Placental epithelial cell (primary cell): ENCODE measurements at places on chromosomes 1 and 21. TPM values are rescaled to one million over a fixed set of nuclear protein-coding genes. Genes with fewer than 3 reads are reported as not detected.

Gene ADPRS
- total RNA-seq = 13.0 and 24.6 TPM in 2 replicates

Gene EXO5
- total RNA-seq = 7.5 and 11.8 TPM in 2 replicates

Gene ASCL5
- total RNA-seq = not detected in 2 replicates

Gene TXNDC12
- 29.1 and 29.8 TPM in 2 replicates for total RNA-seq

Gene PCP4
- not detected in 2 replicates for total RNA-seq
